ENCODE measurements at places on chromosomes 5 and 9.

GRCh38 chr9:128211186-128211980, 8.2 kb downstream of the DNM1 start:
- no peak for DNase-seq

DNA sequence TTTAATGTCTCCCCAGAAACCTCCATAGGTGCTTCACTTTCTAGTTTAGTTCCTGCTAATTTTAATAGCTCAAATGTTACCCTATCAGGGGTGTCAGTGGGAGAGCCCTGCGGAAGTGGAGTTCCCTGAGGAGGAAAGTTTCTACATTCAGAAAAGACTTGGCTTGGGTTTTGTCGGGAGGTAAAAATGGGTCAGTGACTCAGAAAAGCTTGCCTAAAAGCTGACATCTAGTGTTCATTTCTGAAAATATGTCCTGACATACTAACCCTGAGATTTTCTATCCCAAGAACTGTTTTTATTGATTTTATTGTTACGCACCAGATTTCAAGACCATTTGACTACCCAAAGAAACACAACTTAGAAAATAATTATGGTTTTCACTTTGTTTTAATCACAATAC, 40.9 kb upstream of the GLDC start:
- no peak for DNase-seq

DNA sequence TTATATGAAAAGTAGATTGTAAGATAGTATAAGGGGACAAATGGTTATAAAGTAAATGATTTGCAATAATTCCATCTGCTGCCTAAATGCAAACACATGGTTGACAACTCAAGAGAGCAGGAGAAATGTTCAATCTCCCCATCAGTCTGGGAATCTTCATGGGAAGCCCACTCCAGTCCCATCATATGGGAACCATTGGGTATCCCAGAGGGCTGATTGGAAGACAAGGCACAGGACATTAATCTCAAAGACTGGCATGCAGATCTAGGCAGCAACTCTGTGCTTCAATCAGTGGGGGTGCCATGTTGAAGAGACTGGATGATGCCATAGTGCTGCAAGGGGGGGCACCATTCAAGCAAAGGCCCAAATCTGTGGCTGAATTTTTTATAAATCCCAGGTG, 193.1 kb upstream of the PDE4D start:
- DNase-seq: no peak

DNA sequence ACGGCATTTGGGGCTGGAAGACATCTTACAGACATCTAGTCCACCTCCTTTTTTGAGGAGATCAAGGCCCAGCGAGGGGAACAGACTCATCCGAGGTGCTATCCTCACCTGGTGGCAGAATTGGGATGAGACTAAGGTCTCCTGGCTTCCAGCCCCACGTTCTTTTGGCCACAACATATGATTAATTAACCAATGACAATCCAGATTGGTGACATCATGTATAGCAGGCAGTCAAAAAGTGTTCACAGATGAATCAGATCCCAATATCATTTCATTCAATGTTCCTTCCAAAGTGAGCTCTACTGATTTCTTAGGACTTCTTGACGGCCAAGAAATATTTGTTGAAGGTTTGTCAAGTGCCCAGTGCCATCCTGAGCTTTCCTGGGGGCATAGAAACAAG, 3.9 kb downstream of the CFAP77 start:
- DNase-seq: no peak

- DNase-seq: no peak
These were observed 54.2 kb downstream of the PCDHGC5 start for GRCh38 chr5:141543053-141543452.

DNA sequence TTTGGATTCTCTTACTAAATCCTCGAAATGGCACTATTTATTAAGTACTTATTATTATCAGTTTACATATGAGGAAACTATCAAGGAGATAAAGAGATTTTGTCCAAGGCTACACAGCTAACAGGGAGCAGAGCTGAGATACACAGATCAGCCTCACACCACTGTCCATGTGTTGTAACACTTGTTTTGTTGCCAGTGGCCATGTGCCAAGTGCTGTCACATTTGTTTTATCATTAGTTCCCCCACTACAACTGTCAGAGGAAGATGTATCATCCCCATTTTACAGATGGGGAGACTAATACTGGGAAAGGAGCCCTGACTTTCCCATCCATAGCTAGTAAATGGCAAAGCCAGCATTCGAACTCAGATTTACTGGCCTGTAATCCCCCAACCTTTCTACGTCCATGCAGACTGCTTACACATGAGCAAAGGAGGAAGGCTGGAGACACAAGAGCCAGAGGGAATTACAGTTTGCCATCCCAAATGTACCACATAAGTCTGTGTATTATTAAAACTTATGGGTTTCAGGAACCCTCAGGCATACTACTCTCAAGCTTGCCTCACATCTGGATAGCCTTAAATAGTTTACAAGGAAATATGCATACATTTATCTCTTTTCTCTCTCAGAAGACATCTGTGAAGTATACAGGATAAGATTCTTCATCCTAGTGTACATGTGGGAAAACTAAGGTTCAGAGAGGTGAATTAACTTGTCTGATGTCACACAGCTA, 25.1 kb downstream of the PAPPA start:
- DNase-seq: no peak

DNA sequence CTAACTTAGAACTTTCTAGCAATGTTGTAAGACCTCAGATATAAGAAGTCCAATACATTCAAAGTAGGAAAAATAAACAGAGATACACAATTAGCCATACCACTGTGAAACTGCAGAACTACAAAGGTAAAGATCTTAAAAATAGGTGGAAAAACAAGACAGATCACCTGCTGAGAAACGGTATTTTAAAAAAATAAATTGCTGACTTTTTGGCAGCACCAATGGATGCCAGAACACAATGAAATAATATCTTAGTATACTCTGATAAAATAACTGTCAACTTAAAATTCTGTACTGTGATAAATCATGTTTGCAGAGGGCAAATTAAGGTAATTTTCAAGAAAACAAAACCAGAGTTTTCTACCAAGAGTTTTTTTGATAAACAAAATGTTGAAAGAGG, 138.9 kb downstream of the FBN2 start:
- DNase-seq: no peak

GRCh38 chr9:88645172-88645878, 110.3 kb downstream of the NXNL2 start:
- no peak for DNase-seq

DNA sequence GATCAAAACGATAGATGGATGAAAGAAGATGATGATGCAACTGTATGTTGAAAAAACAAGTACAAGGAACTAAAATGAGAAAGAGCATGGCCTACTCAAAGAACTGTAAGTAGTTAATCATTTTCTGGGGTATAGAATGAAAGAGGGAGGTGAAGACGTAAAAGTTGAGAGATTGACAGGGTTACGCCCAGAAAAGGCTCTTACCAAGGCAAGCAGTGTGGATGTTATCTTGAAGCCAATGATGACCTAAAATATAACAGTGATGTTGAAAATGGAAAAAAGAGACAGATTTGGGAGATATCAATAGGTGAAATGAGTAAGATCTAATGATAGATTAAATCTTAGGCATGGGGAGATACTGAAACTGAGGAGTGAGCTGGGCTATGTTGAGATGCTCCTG, 80.4 kb upstream of the GNAQ start:
- no peak for DNase-seq

GRCh38 chr9:14752871-14753270, 30.3 kb upstream of the CER1 start:
- no peak for DNase-seq

DNA sequence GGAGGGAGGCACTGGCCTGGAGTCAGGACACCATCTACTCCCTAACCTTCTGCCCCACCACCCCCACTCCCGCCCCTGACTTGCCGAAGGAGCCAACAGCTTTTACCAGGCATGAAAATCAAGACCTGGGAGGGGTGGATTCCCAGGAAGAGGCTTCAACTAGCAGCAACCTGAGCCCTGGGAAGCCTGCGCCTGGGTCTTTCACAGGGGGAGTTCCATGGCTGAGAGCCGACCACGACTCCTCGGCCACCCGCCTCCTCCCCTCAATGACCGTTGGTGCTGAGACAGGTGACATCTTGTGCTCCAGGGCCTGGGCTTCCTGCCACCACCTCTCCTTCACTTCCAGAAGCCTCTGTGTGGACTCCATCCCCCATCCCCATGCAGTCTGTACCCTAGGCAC, 37.1 kb downstream of the BARX1 start:
- no peak for DNase-seq

- no peak for DNase-seq
These were observed 6.1 kb upstream of the TMEFF1 start for GRCh38 chr9:100466829-100467221.

GRCh38 chr9:124346347-124347163, 68.7 kb downstream of the PSMB7 start:
- DNase-seq: no peak

GRCh38 chr9:98995059-98995671, 51.5 kb downstream of the COL15A1 start:
- no peak for DNase-seq

DNA sequence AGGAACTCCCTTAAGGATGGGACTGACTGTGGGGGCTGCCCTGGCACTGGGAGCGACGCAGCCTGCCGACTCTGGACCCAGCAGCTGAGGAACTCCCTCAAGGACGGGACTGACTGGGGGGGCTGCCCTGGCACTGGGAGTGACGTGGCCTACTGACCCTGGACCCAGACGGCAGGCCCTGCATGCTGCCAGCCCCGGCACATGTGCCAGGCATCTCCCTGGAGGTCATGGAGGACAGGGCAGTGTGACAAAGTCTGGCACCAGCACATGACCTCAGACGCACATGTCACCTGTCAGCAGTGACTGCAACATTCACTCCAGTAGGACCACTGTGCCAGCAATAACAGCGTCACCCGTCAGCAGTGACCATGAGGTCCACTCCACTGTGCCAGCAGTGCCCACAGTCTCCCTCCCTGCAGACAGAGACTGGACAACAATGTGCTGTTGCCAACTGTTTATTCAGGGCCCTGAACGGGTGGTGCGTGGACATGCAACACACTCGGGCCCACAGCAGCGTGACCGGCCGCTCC, 4.5 kb downstream of the FBXW5 start:
- no peak for DNase-seq

GRCh38 chr9:129698254-129698757, 32.9 kb downstream of the PRRX2 start:
- DNase-seq: no peak

Measured in astrocyte of the cerebellum (primary cell).